NCI-H82 (cell line): ENCODE measurements at places on chromosomes 6 and 20.

DNA sequence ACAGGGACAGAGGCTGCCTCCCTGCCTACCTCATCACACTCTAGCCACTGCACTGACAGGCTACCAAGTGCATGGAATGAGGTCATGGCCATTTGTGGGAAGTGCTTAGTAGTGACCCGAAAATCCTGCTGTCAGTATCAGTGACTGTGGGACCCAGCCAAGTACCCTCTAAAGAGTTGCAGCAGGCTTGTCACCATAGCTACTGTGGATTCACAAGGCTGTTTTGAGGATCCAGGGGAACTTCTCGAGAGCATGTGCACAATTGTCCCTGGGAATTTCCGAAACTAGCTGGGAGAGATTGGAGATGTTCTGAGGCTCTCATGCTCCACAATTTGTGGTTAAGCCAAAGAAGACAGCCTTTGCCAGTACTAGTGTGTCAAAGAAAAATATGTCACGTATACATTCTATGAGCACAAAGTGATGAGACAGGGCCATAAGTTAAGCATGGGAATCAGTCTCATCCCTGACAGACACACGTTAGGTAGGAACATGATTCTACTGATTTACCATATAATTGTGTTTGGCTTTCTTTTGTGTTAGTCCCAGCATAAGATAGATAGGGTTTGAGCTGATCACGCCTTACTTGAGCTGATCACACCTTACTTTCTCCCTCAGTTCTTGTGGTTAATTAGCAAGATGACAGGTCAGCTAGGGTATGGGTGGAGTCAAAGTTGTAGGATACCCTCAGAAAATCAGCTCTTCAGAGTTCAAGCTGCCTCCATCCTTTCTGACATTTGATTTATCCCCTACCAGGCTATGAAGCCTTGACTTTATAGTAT, 42.6 kb upstream of the TMEM170B start:
- no peak for DNase-seq

DNA sequence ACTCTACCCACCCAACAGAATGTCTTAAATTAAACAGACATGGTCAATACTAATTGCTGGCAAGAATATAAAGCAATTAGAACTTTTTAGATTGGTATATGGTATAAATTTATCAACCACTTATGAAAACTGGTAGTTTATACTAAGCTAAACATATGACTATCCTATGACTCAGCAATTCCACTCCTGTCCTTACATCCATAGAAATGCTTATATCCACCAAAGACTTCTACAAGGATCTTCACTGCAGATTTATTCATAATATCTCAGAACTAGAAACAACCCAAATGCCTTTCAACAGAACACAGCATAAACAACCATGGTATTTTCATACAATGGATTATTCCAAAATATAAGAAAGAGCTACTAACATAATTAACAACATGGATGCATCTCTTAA, 4.6 kb downstream of the ZNF184 start:
- no peak for DNase-seq

DNA sequence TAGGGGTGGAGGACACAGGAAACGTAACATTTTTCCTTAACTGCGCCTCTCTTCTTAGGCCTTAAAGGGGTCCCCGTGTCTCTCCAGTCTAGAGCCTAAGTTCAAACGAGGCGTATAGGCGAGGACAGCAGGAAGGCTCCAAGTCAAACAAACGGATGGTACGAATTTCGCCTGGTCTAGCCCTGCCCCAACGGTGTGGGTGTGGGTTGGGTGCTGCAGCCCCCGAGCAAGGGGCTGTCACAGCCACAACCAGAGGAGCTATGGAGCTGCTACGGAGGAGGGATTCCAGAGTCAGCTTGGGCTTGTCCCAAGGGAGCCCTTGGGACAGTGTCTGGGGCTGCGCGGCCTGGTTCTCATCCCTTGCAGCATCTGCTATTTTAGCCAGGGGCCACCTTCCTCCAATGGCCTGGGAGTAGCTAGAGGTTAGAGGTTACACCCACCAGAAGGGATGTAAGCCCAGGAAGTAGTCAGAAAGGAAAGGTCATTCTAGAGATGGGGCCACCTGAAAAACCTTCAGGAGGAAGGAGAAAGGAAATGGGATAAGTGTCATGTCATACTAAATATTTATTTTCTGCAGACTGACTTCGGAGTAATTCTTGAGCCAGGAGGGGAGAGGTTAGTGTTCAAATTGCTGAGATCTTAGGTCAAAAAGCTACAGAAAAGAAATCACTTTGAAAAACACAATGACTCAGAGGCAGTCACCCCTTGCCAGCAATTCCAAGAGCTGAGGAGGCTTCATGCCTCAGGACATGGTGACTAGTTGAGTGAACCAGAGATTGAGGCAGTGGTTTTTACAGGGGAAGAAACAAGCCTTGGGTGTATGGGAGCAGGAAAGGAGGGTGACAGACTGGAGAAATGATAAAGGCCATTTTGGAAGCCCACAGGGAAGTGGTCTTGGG, 21.7 kb downstream of the VPS52 start:
- DNase-seq = peak; percentile 73

DNA sequence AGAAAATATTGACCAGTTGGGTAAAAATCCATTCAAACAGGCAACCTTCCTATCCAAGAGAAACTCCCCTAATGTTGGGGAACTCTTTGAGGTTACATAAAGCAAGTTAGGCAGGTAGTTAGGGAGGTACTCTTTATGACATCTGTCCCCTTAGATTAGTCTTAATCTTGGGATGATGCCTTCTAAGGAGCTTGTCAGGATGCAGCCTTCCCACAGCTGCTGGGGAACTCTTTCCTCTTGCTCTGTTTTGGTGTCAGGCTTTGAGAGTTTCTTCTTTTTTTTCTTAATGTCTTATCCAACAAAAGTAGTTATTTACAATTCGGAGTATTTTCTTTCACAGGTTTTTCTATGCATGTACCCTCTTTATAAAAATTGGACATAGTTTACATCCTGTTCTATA, 194.8 kb downstream of the CDKAL1 start:
- DNase-seq = peak; percentile 93

DNA sequence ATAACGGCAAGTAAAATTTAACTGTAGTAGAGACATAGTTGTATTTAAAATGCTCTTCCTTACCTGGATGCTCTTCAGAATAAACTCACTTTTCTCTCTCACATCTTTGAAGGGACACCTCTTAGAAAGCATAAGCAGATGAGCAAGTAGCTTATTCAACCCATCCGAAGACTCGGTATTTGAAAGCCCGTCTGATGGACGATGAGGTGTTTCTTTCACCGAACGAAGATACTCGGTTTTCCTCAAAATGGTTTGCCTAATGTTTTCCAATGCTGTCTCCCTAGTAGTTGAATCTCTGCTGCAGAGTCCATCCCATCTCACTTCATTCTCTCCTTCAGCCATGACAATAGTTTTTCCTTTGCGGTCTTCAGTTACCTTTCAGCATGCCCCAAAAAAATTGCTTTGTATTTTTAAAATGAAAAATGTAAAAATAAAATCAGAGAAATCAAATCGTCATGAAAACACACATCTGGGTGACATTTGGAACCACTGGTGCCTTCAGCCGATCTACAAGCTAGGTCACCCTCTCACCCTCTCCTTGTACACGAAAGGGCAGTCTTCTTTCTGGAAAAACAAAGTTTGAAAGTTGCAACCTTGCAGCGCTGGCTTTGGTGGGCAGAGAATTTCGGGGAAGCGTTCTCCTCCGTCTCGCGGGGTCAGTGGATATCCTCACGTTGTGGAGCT, 772 bp downstream of the SESN1 start:
- DNase-seq = peak; percentile 36

DNA sequence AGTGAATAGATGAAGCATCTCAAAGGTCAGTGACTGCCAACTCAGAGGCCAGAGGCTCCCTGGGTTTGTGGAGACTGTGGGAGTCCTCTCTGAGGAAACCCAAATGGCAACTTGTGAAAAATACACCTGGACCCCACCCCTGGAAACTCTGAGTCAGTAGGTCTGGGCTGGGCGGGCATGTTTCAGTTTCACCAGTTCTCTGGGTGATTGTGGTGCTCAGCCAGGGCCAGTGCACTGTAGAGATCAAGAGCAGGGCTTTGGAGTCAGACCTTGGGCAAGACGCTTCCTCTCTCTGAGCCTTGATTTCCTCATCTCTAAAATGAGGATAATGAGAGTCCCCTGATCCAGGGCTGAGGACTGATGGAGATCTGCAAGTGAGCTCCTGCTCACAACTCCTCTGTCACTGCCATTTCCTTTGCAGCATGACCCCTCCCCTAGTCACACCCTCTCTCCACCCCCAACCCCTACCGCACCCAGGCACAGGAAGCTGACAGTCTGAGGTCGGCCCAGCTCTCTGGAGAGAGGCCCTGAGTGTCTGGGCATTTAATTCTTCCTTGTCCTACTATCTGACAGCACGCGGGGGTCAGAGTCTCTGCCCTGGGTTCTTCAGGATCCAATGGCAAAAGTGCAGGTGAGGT, 5.1 kb downstream of the DEF6 start:
- peak; percentile 35 for DNase-seq

GRCh38 chr20:51036827-51037531, 14.1 kb upstream of the KCNG1 start:
- DNase-seq = no peak

- DNase-seq = peak; percentile 90
Observed at GRCh38 chr6:157380779-157381561, at the start of gene ZDHHC14. TSS of gene ZDHHC14 (plus strand) at chr6:157381190.

DNA sequence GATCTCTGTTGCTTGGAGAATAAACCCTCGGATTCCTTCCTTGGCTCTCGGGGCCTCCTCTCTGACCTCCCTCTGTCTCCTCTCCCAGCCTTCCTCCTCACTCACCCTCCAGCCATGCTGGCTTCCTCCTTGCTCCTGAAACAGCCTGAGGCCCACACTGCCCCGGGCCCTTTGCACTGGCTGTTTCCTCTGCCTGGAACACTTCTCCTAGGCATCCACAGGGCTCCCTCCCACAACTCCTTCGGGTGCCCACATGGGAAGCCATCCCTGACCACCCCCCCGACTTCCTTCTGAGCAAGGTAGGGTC, 87.7 kb downstream of the CEBPB start:
- no peak for DNase-seq

- peak; percentile 91 for DNase-seq
Observed at GRCh38 chr6:150865406-150866146, at the start of gene MTHFD1L. TSS of gene MTHFD1L (plus strand) at chr6:150865702. CDS start at chr6:150865823, 121 bp downstream.

GRCh38 chr6:89242574-89243330, 25.6 kb upstream of the GABRR1 start:
- peak; percentile 65 for DNase-seq

- peak; percentile 80 for DNase-seq
Observed at GRCh38 chr20:59518881-59519706, 85.2 kb upstream of the PHACTR3 start.

DNA sequence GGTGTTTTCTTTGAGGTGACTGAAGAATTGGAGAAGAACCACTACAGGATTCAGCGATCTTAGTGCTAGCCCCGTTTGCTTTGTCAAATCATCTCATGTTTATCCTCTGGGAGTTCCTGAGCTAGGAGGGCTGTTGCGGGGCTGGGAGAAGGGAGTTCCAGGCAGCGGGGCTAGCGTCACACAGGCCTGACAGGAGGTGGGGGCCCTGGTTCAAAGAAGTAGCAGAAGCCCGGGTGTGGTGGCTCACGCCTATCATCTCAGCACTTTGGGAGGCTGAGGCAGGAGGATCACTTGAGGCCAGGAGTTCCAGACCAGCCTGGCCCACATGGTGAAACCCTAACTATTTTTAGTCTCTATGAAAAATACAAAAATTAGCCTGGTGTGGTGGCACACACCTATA, 33.2 kb upstream of the SULF2 start:
- no peak for DNase-seq
